ENCODE measurements at places on chromosomes 12 and 14.
A peak's percentile ranks its signal among the peaks of the same experiment; 100 is the strongest.

- no peak for DNase-seq
Observed at GRCh38 chr12:43921666-43922337, 85.9 kb downstream of the TMEM117 start.

DNA sequence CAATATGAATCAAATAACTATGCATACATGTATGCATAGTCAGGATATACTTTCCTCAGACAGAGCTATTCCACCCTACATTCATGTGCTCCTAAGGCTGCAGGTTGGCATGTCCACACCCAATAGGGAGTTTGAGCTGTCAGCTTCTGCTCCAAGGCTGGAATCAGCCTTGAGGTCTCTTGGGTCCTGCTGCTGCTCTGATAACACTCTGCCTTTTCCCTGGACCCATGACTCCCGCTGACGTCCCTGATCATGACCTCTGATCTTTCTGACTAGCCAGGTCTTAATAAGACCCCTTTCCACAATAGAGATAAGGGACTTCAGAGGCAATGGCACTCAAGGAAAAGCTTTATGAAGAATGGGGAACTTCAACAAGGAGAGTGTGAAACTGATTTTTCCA lies 5.7 kb downstream of the PITPNM2 start:
- DNase-seq = no peak

- DNase-seq = no peak
Observed at GRCh38 chr14:75428230-75429104, 645 bp downstream of the JDP2 start.

GRCh38 chr12:50960130-50960529 lies 7.8 kb downstream of the HIGD1C start:
- no peak for DNase-seq

DNA sequence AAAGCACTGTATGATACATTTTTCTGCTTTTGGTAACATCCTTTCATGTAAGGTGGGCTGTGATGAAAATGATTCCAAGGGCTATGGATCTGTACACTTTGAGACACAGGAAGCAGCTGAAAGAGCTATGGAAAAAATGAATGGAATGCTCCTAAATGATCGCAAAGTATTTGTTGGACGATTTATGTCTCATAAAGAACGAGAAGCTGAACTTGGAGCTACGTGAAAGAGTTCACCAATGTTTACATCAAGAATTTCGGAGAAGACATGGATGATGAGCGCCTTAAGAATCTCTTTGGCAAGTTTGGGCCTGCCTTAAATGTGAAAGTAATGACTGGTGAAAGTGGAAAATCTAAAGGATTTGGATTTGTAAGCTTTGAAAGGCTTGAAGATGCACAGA lies 22.1 kb upstream of the SRGAP1 start:
- peak; percentile 27 for DNase-seq

DNA sequence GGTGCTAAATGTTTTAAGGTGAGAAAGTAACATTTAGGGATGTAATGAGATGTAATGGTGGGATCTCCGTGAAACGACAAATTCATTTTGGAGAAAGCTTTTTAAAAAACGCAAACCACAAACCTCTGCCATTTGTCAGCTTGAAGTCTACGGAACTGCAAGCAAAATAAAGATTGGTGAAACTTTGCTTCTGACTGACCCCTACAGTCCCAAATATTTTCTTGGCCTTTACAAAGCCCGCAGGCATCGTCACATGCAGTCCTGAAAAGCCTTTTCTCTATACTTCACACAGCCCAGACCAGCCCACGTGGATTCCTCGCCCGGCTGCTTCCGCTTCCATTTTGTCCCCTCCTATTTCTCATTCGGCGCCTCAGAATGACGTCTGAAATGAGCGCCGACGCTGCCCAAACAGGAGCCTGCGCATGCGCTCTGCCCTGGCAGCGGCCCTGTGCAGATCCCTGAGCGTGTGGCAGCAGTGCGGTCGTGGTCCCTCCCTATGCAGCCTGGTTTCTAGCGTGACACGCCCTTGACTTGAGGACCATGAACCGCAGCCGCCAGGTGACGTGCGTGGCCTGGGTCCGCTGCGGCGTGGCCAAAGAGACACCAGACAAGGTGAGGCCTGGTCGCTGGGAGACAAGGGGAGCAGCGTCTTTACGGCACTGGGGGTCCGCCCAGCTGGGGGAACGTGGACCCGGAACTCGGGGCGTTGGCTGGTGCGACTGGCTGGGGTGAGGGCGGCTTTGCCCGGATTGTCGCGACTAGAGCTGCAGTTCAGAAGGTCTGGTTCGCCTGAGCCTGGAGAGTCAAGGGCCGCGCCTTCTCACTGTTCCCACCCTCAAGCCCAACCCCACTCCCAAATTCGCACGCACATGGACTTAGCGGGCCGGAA lies at the start of gene PWP1:
PWP1 (plus strand) TSS at position 440 of the 889 bp plus-strand sequence; CDS start at position 541, 101 bp downstream.
- DNase-seq = peak; percentile 70

- no peak for DNase-seq
Observed at GRCh38 chr14:92660571-92660970, 87.9 kb downstream of the LGMN start.

DNA sequence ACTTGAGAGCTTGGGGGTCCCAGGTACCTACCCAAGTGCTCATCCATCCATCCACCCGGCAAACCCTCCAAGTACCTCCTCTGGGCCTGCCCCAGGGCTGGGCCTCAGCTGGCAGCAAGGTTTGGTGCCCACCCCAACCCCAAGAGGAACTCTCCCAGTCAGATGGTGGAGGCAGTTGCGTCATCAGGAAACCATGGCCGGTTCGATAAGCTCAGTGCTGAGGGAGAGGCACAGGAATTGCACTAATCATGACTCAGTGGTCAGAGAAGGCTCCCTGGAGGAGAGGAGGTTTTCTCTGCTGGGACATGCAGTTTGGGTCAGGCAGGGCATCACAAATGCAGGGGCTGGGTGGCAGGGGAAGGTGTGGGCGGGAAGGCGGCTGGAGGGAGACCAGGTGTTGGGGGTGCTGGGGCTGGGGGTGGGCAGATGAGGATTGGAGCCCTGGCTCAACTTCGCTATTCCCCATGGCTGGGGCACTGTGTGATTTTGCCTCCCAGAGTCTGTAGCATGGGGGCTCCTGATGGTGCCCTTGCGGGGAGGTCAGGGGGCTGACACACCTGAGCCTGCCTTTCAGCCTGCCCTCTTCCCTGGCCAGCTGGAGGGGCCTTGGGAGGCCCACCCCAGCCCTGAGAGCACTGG lies 32.2 kb downstream of the SH2B3 start:
- DNase-seq = peak; percentile 77

GRCh38 chr14:29927376-29928116 lies at the start of gene PRKD1:
Gene PRKD1 (minus strand): TSS chr14:29927847.
- no peak for DNase-seq

DNA sequence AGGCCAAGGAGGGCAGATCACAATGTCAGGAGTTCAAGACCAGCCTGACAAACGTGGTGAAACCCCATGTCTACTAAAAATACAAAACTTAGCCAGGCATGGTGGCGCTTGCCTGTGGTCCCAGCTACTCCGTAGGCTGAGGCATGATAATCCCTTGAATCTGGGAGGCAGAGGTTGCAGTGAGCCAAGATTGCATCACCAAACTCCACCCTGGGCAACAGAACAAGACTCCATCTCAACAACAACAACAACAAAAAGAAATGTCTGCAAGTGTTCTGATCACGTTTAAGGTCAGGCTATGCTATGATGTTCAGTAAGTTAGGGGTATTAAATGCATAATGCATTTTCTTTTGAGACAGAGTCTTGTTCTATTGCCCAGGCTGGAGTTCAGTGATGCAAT lies 6.7 kb upstream of the PLD4 start:
- DNase-seq = no peak

DNA sequence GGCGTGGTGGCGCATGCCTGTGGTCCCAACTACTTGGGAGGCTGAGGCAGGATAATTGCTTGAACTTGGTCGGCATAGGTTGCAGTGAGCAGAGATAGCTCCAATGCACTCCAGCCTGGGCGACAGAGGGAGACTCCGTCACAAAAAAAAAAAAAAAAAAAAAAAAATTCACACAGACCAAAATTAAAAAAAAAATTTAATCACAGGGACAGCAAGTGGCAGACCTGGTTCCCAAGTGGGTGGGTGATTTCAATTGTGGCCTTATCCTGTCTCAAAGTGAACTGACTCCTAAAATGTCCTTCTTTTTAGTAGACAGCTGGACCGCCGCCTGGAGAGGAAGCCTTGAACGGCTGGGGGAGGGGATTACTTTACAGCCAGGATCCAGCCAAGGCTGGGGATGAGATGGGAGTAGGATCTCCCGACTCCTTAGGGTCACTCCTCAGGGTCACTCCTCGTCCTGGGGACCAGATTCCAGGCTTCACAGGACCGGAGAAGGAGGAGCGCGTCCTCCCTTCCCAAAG lies 1.5 kb upstream of the KCNH3 start:
- DNase-seq = no peak

DNA sequence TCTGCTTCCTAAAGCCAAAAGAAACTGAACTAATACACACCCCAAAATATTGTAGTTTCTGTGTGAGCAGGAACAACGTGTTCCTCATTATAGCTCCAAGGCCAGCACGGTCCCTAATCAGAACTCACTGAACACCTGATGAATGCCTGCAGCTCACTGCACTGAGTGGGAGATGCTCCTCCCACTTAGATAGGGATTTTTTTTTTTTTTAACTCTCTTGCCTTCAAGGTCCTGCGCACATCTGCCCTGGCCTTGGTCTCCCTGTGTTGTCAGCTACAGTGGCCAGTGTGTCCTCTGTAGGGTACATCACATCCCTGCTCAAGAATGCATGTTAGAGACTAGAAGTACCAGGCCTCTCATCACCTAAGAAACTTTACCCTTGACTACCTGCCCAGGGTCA lies 44.3 kb upstream of the TMPO start:
- no peak for DNase-seq

DNA sequence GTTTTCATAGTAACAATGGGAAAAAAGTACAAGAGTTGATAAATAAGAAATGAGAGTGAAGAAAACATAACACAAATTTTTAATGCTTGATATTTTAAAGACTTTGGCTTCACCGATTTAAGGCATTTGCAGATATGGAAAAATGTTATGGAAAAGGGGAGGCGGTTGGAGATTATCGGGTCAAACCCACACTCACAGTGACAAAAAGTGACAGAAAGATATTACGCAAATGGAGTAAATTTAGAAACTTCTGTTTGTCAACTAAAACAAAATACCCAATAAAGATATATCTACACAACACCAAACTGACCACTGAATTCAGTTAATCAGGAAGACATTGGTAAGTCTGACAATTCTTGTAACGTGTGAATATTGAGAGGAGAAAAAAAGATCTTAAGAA lies 2.5 kb downstream of the PPP1R12A start:
- no peak for DNase-seq

DNA sequence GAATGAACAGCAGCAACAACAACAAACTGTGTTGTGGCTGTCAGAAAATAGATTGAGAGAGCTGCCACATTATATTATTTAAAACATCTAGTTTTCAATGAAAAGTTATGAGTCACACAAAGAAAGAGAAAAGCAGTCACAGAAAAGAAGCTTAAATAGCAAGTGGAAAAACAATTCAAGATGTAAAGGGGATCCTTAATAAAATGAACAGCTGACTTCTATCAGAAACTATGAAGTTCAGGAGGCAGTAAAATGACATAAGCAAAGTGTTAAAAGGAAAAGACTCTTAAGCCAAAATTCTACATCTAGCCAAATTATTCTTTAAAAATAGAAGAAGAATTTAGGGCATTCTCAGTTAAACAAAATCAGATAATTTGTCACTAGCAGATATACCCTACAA lies 5.6 kb downstream of the CLEC14A start:
- DNase-seq = no peak

GRCh38 chr14:74350211-74350927 lies 2.1 kb downstream of the VRTN start:
- no peak for DNase-seq

- no peak for DNase-seq
Observed at GRCh38 chr14:51868405-51868804, 8.0 kb downstream of the GNG2 start.

GRCh38 chr12:68521321-68521839 lies 89.3 kb upstream of the RAP1B start:
- peak; percentile 60 for DNase-seq

- DNase-seq = no peak
Observed at GRCh38 chr12:89796798-89797382, 88.3 kb upstream of the ATP2B1 start.

DNA sequence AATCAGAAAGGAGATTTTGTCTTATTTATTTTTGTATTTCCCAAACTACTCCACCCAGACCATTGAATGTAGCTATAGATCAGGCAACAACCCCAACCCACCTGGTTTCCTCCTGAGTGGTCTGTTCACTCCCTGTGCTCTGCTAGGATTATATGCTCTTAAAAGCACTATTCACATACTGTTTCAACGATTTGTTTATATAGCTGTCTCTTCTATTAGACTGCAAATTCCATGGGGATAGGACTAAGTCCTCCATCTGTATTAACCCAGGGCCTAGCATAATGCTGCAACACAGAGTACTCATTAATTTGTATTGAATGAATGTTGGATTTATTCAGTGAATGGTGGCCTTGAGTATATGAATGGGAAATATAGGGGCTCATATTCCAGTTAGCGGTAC lies 307.6 kb downstream of the RAD51B start:
- no peak for DNase-seq

GRCh38 chr12:117143008-117143532 lies 43.9 kb upstream of the TESC start:
- no peak for DNase-seq

DNA sequence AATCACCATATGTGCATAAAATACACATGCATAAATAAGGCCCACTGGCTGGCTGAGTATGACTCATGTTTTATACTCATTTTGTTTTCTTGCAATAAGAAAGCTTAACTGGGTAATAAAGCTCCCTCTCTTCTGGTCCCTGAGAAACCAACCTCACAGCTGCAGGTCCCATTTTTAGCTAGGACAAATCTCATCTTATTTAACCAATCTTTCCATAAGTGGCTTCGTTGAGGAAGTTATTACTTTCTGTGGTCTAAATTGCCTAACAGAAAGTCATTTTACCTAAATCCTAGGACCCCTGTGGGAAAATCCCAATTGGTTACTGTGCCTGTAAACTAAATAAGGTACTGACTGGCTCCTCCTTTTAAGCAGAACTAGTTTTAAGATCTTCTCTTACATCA lies 232.8 kb upstream of the FBXO33 start:
- DNase-seq = no peak

GRCh38 chr12:4046495-4046840 lies 173.3 kb upstream of the PARP11 start:
- no peak for DNase-seq

DNA sequence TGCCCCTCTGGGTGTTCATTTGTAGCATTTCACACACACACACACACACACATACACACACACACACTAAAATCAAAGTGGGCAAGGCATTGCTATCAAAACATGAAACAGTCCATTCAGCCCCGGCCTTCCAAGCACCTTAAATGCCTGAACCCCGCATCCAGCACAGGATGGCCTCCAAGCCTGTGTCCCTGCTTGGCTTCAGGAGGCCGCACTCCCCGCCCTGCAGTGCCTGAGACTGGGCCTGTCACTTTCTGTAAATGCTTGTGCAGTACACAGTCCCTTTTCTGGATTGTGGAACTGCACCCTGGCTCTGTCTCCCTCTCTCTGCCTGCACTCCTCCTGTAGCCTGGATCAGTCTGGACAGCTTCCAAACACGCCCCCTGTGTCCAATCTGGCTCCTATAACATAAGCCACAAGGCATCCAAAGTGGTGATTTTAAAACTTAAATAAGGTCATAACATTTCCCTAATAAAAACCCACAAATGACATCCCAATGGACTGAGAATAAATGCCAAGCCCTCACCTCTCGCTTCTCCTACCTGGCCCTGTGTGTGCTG lies 972.2 kb upstream of the TMEM132C start:
- DNase-seq = no peak

All from non-pigmented ciliary epithelial cell (primary cell).